Stimulated activated naive CD4-positive, alpha-beta T cell treated with Interleukin-2 at 50 U/mL for 16 hours (primary cell): ENCODE measurements at places on chromosomes 13 and 19.

- DNase-seq, result no peak
Observed at GRCh38 chr19:48587387-48587786, 19.2 kb upstream of the SPACA4 start.

GRCh38 chr19:39915101-39915847 is 19.2 kb downstream of the FCGBP start:
- DNase-seq, result no peak

DNA sequence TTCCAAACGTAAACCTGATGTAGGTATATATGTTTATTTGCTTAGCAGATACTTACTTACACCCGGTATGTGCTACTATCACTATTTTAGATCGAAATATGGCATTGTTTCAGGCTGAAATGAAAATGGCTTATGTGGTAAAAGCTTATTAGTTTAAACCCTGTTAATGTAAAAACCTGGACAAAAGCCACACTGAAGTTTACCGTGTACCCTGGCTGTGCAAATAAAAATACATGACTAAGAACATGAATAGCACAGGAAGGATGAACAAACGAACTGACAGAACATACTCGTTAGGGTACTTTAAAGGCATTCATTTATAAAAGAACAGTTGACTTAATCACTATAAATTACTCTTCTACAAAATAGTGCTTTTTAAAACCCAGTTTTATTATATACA is 6.6 kb downstream of the CLDN10 start:
- DNase-seq, result no peak

GRCh38 chr13:24199016-24199415 is 38.5 kb downstream of the SPATA13 start:
- no peak for DNase-seq

DNA sequence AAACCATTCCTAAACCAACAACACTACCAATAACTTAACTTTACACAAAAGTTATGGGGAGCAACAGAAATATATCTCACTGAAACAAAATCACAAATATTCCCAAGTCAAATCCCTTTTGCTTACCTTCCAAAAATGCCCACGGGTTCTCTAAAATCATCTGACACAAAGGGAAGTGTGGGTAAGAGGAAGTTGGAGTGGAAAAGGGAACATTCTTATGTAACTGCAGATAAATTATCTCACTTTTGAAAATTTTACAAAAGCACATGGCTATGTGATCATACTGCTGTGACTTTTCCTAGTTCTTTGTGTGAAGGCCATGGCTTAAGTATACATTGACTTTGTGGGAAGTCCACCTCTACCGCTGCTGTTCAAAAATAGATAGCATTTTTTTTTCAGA is 350.5 kb downstream of the GPC6 start:
- no peak for DNase-seq

GRCh38 chr19:28586474-28586873 is 626.5 kb downstream of the UQCRFS1 start:
- DNase-seq, result no peak

DNA sequence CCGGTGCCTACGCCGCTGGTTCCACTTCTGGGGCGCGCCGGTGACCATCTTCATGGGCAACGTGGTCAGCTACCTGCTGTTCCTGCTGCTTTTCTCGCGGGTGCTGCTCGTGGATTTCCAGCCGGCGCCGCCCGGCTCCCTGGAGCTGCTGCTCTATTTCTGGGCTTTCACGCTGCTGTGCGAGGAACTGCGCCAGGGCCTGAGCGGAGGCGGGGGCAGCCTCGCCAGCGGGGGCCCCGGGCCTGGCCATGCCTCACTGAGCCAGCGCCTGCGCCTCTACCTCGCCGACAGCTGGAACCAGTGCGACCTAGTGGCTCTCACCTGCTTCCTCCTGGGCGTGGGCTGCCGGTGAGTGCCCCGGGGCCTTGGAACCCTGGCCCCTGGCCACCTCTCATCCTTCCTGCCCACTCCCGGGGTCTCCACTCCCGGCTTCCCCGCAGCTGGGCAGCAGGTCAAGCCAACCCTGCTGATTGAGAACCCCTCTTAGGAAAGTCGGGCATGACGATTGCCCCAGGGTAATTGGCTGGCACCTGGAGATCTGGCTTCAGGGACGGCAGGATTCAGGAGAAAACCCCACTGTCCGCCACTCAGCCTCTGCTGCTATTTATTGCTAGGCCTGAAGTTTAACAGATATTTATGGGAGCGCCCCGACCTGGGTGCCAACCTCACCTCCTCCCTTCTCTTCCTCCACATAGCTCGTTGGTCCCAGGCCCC is 39.1 kb downstream of the TRPM4 start:
- no peak for DNase-seq

DNA sequence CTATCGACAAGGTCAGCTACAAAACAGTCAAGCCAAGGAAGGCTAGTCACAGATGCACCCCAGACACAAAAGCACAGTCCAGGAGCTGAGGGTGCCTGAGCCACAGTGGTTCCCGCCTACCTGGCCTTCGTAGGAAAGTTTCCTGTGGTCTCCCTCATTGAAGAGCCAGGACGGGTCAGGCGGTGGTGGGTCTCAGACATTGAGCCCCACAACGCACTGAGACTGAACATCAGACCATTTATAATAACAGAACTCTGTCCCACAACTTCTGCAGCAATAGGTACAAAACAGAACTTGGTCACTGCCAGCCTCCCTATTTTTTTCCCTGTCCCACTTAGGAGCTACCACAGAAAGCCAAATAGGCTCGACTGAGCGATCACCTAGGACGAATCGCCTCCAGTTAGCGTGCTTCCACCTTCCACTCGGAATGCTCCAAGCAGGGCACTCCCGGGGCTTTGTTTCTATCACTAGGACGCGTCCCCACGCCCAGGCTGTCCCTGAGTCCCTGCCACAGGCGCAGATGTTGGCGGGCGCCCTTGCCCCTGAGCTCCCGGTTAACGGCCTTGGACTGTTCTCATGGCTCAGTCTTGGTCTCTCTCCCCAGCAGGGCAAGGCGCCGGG is 640 bp upstream of the ZNF544 start:
- DNase-seq, result no peak

- DNase-seq, result no peak
Observed at GRCh38 chr19:19137556-19138108, 646 bp downstream of the TMEM161A start.

- DNase-seq, result no peak
Observed at GRCh38 chr13:68439817-68440216, 1209.7 kb upstream of the PCDH9 start.

DNA sequence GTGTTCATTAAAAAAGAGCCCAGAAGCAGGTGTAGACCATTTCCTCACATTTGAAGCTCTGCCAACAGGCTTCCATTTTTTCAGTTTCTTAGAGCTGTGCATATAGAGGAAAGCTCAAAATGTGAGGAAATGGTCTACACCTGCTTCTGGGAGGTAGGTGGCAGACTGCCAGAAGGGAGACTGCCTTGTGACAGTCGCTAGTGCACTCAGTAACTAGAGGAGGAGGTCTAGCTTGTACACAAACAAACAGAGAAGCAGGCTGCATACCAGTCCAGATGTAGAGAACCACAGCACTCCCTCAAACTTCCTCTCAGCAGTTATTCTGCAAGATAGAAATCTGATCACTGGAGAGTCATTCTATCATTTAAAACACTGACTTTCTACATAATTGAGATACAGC is 800.2 kb downstream of the EFNB2 start:
- no peak for DNase-seq
